ENCODE measurements at places on chromosomes 4 and X.

GRCh38 chr4:40247350-40247749 is 50.5 kb downstream of the RHOH start:
- DNase-seq: no peak

DNA sequence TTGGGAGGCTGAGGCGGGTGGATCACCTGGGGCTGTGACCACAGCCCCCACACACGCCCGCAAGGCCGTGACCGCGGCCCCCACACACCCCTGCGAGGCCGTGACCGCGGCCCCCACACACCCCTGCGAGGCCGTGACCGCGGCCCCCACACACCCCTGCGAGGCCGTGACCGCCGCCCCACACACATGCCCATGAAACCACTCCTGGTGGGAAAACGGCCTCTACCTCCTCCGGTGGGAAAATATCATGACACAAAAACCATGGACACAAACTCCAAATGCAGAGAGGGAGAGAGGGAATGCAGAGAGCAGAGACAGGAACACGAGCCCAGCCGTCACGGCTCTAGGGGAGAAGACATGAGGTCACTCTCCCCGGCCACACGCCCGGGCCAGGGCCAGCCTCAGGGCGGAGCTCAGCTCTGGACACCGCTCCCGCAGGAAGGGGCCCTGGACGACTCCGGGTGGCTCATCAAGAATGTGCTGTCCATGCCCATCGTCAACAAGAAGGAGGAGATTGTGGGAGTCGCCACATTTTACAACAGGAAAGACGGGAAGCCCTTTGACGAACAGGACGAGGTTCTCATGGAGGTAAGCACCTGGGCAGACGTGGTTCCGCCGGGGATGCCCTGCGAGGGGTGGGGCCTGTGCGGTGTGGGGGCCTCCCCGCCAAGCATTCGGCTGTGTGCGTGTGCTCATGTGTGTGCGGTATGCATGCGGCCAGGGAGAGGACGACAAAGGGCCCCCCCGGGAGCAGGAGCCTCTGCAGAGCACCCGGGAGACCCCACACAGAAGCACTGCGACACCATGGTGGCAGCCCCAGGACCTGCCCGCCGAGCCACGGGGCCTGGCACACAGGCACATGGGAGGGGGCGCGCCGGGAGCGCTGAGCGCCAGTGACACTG is 17.4 kb downstream of the ATP5ME start:
- DNase-seq: no peak

GRCh38 chr4:53480909-53481308 is 103.5 kb downstream of the FIP1L1 start:
- no peak for DNase-seq

DNA sequence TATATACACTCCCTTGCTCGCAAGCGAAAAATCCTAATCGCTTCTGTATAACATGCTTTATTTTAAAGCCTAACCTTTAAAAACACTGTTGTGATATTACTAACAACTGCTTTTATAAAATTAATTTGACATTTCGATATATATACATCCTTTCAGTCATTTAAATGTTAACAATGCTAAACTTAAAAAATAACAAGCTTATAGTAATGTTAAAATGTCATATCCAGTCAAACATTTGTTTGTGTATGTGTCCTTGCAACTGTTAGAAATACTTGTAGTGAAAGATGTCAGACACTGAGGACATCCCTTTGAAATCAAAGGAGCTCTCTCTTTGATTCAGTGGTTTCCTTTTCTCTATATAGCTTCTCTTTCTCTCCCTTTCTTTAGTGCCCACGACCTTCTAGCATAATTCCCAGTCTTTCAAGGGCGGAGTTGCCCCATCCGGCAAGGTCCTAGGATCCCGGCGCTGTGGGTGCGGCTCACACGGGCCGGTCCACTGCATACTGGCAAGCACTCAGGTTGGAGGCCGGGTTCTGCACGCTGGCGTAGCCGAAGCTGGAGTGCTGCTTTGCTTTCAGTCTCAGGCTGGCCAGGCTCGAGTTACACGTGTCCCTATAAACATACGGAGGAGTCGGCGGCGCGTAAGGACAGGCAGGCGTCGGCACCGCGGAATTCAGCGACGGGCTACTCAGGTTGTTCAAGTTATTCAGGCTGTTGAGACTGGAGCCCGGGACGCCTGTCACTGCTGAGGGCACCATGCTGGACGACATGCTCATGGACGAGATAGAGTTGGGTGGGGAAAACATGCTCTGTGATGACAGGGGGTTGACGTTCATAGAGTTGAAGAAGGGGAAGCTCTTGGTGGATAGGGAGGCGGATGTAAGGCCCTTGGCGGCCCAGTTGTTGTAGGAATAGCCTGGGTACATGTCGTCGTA is 5.0 kb downstream of the PITX2 start:
- no peak for DNase-seq

DNA sequence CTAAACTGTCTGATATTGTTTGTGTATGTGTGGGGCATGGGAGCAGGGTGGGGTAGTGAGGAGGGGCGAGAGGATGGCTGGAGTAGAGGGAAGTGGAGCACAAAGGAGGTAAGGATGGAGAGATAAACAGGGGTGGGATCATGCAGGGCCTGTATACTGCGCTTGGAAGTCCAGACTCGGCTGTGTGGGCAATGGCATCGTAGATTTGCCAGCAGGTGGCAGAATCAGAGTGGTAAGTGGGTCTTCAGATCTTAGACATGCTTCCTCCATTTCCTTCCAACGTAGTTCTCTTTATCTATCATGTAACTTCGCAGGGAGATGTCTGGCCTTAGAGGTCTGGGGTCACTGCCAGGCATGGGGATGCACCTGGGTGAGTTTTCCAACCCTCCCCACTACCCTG is 155.5 kb downstream of the PDGFRA start:
- DNase-seq: peak; percentile 45

DNA sequence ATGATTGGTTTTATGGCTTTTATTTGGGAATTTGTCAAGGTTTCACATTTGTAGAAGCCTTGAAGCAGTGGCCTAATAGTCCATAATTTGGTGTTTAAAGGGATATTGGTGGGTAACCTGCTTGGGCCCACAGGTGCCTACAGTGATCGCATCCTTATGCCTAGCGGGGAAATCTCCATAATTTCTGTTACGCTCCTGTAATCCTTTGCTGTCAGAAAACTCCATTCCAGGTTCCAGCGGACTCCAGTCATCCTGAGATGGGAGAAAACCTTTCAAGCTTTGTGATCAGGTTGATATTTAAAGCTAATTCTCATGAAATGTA is 257.0 kb upstream of the JADE1 start:
- DNase-seq: no peak

GRCh38 chr4:43867908-43868307 is 580.7 kb downstream of the KCTD8 start:
- DNase-seq: no peak

DNA sequence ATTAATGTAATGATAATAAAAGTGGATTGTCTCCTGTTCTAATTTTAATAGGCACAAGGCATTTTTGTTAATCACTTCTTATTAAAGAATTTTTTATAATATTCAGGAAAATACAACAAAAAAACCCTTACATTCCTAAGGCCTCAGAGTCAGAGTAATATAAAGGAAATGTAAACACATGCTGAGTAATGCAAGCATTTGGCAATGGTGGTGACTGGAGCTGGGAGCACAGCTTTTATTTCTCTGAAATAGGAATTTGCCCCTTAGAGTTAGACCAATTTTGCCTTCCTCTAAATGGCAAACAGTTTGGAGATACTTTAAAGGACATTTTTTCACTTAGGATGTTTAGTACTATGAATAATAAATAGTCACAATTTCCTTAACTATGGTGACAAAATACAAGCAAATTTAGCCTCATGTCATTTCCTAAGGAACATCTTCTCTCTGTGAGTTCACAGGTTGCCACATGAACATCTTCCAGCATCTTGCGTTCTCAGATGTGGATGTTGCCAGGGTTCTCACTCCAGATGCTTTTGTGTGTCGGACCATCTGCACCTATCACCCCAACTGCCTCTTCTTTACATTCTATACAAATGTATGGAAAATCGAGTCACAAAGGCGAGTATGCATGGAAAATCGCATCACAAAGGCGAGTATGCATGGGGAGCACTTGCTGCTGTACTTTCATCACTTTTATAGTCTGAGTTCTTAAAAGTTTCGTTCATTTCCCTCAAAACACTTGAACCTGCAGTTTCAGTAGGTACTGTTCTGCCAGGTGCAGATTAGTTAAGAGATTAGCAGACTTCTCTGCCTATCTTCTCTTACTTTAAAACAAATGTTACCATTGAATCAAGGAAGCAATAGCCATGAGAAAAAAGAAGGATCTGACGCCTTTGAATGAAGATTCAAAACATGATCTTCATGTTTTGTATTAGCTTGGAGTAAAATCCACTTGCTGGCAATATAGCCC is 15.9 kb upstream of the F11 start:
- peak; percentile 56 for DNase-seq

- DNase-seq: no peak
Measured at GRCh38 chrX:134875671-134876070, 115.1 kb upstream of the SMIM10 start.

DNA sequence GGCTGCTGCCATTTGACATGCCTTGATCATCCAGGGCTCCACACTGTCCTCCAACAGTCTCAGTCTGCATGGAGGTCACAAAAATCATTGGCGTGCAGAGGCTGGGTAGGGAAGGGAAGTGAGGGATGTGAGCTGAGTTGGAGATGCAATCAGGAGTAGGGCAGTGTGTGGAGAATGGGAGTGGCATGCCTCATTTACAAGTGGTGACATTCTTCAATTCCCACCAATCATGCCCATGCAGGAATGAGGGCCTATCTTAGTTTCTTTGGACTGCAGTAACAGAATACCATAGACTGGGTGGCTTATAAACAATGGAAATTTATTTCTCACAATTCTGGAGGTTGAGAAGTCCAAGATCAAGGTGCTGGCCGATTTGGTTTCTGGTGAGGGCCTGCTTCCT is 94.9 kb upstream of the PJA1 start:
- no peak for DNase-seq

DNA sequence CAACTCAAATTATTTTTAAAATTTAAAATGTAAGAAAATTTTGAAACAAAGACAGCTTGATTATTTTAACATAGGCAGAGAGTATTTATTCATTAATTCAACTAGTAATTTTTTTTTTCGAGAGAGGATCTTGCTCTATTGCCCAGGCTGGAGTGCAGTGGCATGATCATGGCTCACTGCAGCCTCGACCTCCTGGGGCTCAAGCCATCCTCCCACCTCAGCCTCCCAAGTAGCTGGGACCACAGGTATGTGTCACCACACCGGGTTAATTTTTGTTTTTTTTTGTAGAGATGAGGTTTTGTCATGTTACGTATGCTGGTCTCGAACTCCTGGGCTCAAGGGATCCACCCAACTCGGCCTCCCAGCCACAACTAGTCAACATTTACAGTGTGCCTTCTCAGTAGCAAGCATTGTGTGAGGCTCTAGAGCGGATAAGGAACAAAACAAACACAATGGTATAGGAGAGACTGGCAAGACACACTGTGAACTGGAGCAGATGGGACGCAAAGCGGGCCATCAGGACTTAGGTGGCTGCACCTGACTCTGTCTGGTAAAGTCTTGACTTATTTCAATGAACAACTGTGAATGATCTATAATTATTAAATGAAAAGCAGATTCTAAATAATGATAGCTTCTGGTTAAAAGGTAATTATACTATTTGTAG is 21.6 kb downstream of the SETD7 start:
- DNase-seq: no peak

Measured in cardiac fibroblast (primary cell).